ENCODE measurements at places on chromosomes 1 and 21.

DNA sequence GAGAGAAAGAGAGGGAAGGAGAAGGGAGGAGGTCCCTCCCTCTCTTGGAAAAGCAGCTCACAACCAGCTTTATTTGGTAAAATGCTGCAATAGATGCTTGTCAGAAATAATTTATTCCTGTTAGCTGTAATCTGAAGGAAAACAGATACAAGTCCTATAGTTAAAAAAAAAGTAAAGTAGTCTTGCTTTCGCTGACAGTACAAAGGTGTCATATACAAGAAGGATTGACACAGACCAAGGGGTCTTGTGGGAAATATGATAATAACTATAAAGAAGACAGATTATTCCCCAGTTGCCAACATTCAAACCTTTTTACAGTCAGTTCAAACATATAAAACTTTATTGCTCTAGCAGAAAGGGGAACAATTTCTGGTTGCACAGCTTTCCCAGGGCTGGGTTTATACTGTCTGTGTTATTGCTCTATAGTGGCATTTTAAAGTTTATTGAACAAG lies 145.0 kb downstream of the PBX1 start:
- no peak for DNase-seq

- no peak for DNase-seq
These were observed 130.9 kb downstream of the LMX1A start for GRCh38 chr1:165225650-165226049.

DNA sequence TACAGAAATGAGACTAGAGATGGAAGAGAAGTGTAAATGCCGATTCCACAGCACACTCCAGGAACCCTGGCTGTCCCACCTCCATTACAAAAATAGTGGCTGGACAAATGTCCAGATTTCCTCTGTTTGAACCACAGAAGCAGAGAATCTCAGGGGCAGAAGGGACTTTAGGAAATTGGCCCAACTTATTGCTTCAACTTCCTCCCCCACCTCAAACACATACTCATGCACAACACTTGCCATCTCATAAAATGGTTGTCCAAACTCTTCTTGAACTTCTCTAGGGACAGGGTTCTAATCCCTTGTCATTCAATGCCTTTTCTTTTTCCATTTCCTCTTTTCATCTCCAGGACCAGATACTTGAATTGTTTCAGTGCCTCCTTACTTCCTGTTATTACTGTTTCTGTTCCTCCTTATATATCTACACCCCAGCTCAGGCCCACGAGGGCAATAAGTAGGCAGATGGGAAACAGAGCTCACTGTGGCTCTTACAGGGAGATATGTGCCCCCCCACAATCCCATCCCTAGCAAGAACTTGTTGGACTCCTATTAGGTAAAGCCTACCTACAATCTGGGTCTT lies 8.5 kb upstream of the B4GALT3 start:
- DNase-seq = no peak

- no peak for DNase-seq
These were observed 510.9 kb upstream of the DAB1 start for GRCh38 chr1:57934745-57935144.

DNA sequence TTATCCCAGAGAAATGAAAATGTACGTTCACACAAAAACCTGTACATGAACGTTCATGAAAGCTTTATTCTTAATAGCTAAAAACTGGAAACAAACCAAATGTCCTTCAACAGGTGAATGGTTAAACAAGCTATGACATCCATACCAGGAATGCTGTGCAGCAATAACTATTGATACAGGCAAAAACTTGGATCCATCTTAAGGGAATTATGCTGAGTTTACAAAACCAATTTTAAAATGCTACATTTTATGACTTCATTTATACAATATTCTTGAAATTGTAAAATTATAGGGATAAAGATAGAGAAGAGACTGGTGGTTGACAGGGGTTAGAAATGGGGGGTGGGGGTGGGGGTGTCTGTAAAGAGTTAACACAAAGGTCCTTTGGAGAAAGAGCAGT lies 280.3 kb downstream of the TGFB2 start:
- DNase-seq = no peak

GRCh38 chr1:47777322-47777721 lies 219.9 kb downstream of the TRABD2B start:
- no peak for DNase-seq

DNA sequence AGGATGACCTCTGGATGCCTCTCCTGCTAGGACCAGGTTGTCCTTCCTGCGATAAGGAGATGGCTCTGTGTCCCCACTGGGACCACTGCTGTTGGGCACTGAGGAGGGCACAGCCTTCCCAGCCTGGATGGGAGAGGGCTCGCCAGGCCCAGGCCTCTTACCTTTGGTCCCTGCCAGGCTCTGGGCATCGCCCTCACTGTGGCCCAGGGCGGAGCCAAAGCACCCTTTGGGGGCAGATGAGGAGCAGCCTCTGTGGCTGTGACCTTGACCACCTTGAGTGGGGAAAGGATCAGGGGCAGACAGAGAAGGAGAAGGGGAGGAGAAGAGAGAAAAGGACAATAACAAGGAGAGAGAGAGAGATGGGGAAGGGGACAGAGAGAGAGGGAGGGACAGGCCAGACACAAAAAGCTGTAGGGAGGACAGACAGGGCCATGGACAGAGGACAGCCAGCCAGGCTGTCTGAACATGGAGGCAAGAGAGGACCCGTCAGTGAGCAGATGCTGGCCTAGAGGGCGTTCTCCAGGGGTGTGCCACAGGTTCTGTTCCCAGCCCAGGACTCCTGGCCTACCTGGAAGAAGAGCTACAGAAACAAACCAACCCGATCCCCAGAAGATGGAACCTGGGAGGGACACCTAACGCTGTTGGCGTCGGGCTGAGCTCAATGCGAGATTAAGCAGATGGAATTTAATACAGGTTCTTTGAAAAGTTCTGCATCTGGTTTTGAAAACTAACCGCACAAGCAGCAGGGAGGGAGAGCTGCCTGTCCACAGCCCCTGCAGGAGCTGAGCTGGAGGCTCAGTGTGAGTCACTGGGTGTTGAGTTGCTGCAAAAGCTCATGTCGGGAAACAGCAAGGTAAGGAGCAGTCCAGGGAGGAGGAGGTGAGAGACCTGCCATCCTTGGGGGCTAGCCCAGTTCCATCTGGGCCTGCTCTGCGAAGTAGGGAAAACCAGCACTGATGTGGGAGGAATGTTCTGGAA lies 262.1 kb downstream of the PTPRU start:
- DNase-seq = peak; percentile 13

DNA sequence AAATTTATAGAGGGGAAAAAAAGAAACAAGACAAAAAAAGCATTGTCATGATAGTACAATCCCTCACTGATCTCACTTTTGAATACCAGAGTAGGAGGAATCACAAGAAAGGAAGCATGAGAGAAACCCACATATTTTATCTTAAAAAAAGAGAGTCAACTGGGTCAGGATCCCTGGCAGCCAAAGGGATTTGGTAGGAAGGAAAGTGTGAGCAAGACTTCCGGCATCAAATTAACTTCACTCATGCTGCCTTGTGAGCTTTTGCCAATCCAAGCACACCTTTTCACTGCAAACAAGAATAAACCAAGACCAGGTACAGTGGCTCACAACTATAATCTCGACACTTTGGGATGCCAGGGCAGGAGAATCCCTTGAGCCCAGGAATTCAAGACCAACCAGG lies 53.1 kb downstream of the SLC9C2 start:
- no peak for DNase-seq

GRCh38 chr1:107976836-107977235 lies 11.9 kb upstream of the VAV3 start:
- DNase-seq = no peak

DNA sequence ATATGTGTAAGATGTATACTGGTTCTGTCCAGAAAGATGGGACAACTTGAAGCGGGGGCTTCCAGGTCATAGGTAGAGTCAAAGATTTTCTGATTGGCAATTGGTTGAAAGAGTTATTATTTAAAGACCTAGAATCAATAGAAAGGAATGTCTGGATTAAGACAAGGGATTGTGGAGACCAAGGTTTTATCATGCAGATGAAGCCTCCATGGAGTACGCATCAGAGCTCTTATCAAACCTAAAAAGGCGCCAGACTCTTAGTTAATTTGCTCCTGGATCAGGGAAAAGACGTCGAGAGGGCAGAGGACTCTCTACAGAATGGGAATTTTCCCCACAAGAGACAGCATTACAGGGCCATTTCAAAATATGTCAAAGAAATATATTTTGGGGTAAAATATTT lies 23.7 kb upstream of the ETV3 start:
- DNase-seq = no peak

GRCh38 chr1:1371364-1371745 lies 3.7 kb downstream of the AURKAIP1 start:
- DNase-seq = no peak

DNA sequence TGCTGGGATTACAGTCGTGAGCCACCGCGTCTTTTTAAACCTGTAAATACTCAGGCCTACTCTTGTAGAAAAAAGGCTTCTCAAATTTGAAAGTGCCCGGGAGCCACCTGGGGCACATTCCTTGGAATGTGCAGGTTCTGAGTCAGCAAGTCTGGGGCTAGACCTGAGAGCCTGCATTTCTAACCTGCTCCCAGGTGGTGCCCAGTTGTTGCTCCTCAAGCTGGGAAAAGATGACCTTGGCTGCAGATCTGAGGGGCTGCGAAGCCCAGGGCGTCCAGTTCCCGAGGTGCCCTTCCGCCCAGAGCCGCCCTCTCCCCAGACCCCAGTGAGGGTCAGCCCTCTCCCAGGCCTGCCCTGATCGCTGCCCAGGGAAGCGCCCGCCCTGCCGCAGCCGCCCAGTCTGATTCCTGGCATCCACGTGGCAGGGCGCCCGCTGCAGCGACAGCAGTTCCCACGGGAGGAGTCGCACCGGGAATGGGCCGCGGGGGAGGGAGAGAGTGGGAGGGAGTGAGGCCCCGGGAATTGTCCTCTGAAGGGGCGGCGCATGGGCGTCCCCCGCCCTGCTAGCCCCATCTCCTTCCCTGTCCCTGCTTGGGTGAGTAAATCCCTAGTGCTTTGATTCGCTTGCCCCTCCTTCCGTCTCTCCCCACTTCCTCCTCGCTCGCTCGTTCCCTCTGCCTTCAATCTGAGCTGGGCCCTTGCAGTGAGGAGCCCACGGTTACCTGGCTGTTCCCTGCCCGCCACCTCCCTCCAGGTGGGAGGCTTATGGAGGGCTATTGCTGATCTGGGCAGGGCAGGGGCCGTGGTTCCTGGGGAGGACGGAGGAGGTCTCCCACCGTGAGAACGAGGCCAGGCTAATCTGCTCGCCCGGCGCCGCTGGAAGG lies 18.8 kb upstream of the TENT5B start:
- no peak for DNase-seq

DNA sequence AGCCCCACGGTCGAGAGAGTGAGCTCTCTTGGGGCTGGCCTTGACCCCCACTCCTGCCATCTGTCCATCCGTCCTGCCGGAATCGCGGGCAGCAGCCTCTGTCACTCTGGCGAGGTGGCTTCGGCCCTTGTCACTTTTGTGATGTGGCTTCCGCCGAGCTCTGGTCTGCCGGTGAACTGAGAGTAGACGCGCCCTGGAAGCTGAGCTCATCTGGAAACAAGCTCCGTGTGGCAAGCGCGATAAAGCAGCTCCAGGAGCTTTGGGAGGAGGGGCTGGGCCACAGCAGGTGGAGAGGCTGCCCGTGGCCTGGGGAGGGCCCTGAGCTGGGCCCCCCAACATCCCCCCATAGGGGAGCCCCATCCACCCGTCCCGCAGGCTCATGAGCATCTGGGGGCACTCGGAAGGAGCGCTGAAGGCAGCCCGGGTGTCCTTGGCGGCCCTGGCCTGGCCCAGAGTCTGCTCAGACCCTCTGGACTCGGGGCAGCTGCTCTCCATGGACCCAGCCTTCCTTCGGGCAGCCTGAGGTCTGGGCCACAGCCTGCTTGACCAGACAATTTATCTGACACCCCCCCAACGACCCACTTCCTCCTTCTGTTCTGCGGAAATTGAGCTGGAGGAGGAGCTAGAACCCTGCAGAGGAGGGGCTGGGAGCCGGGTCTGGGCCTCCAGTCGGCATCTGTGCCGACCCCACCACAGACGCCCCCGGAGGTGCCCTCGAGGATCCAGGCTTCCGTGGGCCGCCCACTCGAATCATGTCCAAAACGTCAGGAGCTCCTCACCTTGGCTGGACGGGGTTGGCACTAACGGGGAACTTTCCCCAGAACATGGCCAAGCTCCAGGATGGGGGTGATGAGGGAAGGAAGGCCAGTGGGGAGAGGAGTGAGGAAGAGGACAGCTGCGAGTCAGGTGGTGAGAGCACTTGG lies 59.1 kb downstream of the SLC19A1 start:
- no peak for DNase-seq

Data from AG09309 (cell line).